ENCODE measurements at places on chromosomes 4 and X.

DNA sequence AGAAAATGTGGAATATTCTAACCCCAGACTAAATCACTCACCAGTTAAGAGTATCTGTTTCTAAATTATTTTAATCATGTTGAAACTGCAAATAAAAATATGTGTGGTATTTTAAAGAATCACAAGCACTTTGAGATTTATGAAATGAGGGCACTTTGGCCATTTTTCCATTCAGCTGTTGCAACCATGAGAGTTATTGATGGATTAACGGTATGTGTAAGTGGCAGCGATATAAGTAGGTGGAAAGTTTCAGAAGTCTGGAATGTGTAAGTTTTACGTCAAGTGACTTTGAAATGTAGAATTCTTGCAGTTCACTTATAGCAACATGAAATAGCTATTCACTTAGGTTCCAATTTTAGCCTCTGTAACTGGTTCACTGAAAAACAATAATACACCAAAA lies 905.1 kb upstream of the SLIT2 start:
- no peak for DNase-seq

DNA sequence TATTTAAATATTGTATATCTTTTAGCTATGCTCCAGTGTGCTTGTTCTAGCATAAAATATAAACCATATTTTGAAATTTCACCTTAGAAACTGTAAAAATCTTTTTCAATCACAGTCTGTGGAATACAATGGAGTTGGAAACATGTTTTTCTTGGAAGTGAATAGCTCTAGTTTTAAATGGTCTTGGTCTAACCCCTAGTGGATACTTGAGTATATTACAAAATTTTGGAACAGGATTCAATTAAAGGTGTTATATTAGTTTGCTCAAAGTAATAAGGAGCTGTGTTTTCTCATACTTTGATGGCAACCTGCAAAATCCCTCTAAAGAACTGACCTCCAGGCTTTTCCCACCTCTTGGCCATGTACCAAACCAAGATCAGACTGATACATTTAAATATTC lies 48.2 kb downstream of the STK26 start:
- no peak for DNase-seq

GRCh38 chr4:89598602-89599001 lies 238.4 kb downstream of the SNCA start:
- DNase-seq: no peak

GRCh38 chr4:47668256-47668655 lies 169.6 kb downstream of the CORIN start:
- DNase-seq: no peak

DNA sequence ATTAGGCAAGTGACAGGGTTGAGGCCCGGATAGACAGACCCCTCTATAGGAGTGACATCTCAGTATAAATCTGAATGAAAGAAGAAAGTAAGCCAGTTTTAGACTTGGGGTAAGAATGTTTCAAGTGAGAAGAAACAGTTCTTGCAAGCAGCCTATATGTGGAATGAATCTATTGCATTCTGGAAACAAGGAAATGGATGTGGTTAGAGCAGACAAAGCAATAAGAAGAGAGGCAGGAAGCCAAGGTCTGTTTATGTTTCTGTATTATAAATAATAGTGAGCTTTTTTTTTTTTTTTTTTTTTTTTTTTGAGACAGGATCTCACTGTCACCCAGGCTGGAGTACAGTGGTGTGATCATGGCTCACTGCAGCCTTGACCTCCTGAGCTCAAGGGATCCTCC lies 255.8 kb downstream of the UNC5C start:
- no peak for DNase-seq

DNA sequence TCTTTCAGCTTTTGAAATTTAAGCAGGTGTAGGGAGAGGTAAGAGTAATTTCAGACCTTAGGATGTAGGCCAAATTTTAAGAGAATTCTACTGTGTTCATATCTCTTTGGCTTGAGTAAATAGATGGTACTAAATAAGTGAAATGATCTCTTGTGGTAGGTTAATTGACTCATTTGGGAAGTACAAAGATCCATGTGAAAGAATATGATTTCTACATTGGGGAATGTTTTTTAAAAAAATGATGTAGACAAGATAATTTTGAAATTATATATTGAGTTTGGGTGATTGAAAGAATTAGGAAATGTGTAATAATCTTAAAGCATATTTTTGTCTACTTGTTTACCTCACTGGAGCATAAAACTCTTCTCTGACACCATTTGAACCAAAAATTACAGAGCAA lies 35.6 kb downstream of the RAPGEF2 start:
- DNase-seq: no peak

GRCh38 chrX:2224161-2224560 lies 276.6 kb downstream of the DHRSX start:
- DNase-seq: no peak

DNA sequence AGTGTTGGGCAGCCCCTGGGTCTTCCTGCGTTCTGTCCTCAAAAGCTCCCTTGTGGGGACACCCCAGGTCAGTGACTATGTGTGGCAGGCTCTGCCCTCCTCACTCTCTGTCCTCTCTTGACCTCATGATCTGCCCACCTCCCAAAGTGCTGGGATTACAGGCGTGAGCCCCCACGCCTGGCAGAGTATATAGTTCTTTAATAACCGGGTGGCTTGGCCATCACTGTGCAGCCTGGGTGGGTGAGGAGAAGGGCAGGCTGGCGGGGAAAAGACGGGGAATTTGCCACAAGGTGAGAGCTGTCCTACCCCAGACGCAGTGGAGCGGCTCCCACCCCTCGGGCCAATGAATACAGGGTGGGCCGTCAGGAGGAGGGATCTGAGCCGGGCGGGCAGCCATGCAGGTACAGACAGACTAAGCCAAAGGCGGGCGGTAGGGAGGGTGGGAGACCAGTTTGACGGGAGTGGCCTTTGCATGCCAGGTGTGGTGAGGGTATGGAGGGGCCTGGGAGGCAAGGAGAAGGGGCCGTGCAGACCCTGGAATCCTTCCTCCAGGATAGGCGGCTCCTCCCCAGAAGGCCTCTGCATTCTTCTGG lies 2.5 kb downstream of the SH3BP2 start:
- no peak for DNase-seq

- DNase-seq: no peak
Observed at GRCh38 chr4:103591841-103592240, 127.9 kb downstream of the TACR3 start.

DNA sequence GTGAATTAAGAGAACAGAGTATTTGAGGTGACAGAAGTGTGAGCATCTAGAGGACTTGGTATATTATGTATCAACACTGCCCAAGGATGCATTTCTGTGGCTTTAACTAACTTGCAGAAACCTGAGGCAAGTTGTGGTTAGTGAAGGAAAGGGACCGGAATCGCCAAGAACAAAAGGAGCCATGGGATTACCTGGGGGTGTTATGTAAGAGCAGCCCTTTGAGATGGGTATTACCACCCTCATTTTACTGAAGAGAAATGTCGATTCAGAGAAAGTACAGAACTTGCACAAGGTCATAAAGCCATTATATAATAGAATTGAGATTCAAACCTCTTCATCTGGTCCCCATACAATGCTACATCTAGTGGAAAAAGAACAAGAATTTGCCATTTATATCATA lies 14.3 kb downstream of the TENM3 start:
- DNase-seq: no peak

DNA sequence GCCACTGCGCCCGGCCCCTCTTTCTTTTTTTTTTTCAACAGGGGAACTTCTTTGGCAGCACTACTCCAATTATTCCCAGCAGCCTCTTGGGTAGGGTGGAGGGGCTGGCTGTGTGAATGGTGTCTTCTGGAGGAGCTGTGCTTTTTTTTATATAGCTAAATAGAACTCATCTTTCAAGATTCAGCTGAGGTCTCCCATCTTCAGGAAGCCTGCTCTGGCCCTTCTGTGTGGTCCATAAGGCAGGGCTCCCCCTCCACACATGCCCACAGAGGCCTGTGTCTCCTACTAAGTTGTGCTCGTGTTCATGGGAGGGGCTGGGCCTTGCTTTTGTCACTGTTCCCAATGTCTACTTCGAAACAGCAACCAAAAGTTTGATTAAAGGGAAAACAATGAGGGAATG lies 116.8 kb downstream of the AFAP1 start:
- DNase-seq: no peak

DNA sequence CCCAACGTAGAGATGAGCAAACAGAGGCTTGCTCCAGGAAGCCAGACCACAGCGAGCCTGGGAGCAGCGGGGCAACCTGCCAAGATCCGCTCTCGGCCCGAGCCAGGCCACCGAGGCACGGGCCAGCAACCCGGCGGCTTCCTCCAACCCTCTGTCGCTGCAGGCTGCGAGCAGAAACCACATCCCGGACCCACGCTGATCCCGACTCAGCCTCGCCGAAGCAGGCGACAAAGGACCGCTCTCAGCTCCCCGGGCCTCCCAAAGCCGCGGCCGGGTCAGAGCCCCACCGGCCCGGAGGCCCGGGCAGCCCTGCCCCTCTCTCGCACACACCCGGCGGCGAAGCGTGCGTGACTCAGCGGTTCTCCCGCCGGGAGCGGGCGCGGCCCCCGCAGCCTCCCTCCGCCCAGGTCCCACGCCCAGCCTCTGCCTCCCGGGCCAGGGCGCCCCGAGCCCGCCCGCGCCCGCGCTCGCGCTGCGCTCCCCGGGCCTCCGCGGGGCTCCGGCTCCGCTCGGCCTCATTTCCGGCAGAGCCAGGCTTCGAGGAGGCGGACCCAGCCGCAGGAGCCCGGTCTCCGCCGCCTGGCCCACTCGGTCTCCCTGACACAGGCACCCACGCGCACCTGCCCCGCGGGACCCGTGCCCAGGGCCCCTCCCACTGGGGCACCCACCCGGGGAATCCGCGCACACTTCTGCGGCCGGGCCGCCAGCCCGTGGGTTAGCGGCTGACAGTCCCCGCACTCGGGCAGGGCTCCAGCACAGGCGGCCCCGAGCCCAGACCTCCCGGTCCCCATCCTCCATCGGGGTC lies 1.7 kb downstream of the PPP2R2C start:
- DNase-seq: no peak

DNA sequence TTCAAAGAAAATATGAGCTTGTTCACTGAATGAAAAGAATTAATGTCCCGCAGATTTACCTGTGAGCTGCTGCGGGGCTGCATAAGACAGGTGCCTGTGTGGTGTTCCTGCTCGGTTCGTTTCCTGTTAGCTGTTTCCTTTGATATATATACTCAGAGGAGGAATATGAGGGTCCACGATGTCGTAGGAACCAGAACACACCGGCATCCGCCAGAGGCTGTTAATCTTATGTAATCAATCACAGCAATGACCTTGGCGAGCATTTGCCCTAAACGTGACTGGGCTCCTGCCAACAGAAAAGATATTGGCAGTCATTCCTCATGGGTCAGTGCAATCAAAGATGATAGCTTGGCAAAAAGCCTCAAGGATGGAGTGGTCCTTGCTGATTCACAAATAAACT lies 260.1 kb downstream of the EVC2 start:
- DNase-seq: no peak

- DNase-seq: no peak
Observed at GRCh38 chr4:26150948-26151347, 169.9 kb upstream of the RBPJ start.

Measured in SHP77 treated with DMSO at 0.1 percent for 48 hours (cell line).